T-helper 2 cell (primary cell): ENCODE measurements at places on chromosomes 11 and 22.
A peak's percentile ranks its signal among the peaks of the same experiment; 100 is the strongest.

- no peak for DNase-seq
Measured at GRCh38 chr11:46705070-46705688, 4.3 kb downstream of the ZNF408 start.

DNA sequence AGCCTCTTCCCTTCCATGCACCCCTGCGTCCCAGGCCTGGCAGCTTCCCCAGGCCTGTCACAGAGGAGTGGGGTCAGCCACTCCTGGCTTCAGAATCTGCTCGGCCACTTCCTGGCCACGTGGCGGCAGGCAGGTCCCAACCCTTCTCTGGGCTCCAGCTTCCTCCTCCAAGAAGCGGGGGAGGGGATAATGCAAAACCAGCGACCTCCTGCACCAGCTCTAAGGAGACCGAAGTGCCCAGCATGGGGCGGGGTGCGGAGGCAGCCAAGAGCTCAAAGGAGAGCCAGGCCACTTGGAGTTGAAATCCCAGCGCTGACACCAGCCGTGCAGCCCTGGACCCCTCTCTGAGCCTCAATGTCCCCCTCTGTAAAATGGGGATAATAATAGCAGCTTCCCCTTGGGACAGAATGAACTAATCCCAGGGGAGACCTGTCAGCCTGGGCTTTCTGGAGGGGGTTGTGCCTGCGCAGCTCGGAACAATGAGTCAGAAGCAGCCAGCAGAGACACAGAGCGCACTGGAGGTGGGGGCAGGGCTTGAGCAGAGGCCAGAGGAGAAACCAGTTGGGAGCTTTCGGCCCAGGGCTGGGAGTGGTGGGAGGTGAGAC lies 22.8 kb upstream of the PICK1 start:
- no peak for DNase-seq

DNA sequence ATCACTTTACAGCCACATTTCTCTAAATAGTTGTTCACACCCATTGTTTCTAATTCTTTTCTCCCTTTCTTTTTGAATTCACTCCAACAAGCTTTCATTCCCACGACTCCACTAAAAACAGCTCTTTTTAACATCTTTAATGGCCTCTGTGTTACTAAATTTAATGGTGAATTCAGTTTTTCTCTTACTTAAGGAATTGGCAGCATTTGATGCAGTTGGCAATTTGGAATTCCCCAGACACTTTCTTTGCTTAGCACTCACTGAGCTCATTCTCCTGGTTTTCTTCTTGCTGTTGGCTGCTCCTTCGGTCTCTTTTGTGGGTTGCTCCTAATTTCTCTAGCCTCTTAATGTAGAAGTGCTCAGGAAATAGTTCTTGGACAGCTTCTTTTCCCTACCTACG lies 40.5 kb upstream of the OR9Q1 start:
- no peak for DNase-seq

GRCh38 chr22:36009085-36009484 lies 19.5 kb downstream of the RBFOX2 start:
- peak; percentile 21 for DNase-seq

GRCh38 chr11:74678041-74678440 lies 53.2 kb downstream of the CHRDL2 start:
- no peak for DNase-seq

DNA sequence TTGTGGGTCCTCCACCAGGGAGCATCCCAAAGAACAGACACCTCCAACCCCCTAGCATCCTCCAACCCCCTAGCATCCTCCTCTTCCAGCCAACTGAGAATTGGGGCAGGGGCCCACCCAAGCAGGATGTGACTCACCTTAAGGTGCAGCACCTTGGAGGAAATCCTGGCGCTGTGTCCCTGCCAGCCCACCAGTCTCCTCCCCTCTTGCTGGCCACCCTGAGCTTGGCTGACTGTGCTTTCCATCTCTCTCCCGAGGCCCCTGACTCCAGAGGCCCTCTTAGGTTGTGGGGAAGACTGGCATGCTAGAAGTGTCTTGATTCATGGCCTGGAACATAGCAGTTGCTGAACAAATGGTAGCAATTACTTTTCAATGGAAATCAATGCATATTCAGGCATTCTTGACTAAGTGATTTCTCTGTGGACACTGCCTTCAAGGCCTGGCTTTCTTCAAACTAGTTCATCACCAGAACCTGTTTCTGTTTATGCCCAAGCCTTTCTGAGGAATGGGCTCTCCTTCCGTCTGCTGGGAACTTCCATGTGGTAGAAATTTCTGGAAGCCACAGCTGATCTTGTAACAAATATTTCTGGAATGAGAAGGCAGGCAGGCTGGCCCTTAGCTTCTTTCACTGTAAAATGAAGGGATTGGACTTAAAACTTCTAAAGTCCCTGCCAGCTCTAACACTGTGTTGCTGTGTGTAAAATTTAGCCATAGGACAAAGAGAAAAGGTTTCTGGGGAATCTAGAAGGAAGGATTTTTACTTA lies 60.5 kb downstream of the CEP164 start:
- no peak for DNase-seq

GRCh38 chr11:33847251-33847650 lies 44.6 kb downstream of the LMO2 start:
- DNase-seq: no peak

DNA sequence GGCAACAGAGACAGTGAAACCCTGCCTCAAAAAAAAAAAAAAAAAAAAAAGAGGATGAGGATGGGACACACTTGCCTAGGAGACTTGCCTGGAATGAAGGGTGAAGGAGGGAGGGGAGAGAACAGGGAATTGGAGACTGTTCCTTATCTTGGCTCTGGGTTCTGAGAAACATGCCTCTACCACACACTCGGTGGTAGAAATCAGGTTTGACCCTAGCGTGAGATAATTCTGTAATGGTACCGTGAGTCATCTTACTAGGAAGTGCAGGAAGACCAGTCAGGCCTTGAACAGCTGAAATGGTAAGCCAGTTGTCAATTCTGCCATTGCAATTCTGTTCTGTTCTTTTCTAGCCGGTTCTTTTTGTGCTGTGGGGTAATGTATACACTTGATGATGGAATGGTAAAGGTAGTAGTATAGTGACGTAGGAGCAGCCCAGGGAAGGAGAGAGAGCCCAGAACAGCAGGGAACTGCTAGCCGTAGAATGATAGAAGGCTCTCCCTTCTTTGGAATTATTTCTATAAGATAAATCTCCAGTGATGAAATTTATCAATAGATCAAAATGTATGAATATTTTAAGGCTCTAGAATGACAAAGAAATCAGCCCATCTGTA lies 3.9 kb upstream of the AMBRA1 start:
- no peak for DNase-seq

- no peak for DNase-seq
Measured at GRCh38 chr22:27886843-27887151, 32.3 kb downstream of the PITPNB start.

DNA sequence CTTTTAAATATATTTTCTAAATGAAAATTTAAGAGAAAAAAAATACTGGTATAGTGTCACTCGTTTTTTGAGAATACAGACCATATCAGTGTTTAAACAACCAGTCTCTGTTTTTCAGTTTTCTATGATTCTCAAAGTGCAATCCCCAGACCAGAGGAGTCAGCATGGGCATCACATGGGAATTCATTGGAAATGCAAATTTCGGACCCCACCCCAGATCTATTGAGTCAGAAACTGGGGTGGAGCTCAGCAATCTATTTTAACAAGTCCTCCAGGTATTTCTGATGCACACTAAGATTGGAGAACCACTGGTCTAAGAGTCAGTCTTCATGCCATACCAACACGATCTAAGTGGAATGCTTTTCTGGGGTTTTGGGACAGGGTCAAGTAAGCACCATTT lies 66.1 kb downstream of the FAR1 start:
- DNase-seq: no peak

DNA sequence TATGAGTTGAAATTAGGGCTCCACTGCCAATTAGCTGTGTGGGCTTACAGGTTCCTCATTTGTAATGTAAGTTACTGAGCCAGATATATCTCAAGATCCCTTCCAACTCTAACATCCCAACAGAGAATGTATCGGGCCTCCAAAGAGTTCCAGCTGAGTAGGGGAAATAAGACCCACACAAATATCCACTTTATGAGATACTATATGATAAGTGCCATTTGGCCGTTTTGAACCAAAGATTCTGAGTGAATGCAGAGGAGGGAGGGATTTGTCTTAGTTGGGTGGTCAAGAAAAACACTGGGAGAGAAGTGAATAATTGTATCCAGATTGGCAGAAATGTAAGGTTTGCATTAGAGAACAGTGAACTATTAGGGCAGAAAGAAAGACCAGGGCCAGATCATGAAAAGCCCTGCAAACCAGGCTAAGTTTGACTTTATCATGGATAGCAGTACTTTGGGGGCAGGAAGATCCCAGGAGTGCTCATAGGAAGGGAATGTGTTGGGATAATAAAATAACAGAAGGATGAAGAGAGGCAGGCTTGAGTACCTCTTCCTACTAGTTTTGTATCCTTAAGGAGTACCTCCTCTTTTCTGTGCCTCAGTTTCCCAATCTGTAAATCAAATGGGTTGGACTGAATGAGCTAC lies 63.9 kb downstream of the RPL27A start:
- DNase-seq: no peak

- no peak for DNase-seq
Measured at GRCh38 chr11:117820516-117820915, 4.0 kb downstream of the FXYD2 start.

DNA sequence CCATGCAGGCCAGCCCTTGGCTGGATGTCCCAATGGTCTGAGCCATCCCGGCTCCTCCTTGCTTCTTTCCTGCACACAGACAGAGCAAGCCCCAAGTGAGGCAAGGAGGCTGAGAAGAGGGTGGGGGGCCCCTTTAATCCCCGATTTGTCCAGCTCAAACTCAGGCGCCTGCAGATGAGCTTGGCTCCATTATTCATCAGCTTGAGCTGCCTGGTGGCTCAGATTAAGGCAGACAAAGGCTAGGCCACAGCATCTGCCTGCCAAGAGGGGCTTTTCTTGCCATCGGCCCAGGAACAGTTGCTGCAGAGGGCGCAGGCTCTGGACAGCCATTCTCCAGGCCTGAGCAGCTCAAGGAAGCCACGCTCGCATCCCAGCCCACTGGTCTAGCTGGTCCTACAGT lies 35.4 kb downstream of the LMO1 start:
- DNase-seq: no peak

GRCh38 chr11:104661901-104662300 lies 236.4 kb downstream of the CASP12 start:
- no peak for DNase-seq

DNA sequence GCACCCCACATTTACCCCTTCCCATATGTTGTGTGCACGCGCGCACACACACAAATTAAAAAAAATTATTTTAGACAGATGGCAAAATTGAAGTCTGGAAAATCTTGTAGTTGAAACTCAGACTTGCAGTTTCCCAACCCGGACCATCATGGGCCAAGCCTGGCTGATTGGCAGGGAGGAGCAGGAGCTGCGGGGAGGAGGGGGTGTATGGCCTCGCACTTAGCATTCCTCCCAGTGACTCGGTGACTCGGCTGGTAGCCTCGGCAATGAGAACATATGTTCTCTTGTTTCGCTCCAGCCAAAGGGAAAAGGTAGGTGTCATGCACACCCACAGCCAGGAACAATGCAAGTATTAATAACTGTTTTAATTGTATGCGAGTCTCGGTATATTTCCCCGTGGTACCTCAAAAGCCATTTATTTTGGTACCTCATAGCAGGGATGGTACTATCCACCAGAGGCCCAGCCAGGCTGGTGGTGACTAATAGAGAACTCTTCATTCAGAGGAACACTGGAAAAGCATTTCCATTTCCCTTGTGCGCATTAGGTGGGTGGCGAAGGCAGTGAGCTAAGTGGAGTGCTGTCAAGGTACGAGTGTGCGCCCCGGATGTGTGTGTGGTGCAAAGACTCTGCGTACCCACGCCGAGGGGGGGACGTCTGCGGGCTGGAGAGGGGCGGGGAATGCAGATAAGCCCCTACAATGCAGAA lies 92.5 kb downstream of the DSCAML1 start:
- DNase-seq: no peak

DNA sequence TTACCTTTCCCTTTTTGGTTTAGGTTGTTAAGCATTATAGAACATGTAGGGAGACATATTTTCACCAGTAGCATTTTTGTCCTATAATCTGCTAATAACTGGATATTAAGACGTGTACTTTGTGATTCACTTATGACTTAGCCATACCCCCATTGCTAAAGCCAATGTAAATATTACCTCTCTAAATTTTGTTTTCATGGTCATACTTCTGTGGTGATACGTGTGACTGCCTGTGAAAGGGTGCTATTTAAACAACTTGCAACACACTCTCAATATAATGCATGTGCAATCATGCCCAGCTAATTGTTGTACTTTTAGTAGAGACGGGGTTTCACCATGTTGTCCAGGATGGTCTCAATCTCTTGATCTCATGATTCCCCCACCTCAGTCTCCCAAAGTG lies 36.2 kb upstream of the PAK1 start:
- DNase-seq: no peak

DNA sequence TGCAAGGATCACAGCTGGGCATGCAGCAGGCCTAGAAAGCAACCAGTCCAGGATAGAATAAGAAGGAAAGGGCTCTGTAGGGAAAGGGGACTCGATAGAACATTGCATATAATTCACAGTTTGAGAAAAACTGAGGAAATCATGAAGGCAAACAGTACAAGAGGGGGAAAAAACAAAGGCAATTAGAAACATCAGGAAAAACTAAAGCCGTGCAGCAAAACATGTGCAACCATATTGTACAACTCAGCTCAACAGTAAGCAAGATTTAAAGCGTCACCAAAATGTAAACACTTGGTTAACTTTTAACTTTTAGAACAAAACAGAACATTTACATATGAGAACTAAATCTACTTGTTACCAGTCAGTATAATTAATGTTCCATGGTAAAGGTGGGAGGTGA lies 8.5 kb downstream of the APOL3 start:
- no peak for DNase-seq

- DNase-seq: no peak
Measured at GRCh38 chr11:91133361-91133760, 910.5 kb upstream of the CHORDC1 start.

- DNase-seq: no peak
Measured at GRCh38 chr11:76221365-76221764, 15.1 kb upstream of the WNT11 start.

GRCh38 chr11:64659417-64660144 lies 63.4 kb downstream of the NRXN2 start:
- no peak for DNase-seq

DNA sequence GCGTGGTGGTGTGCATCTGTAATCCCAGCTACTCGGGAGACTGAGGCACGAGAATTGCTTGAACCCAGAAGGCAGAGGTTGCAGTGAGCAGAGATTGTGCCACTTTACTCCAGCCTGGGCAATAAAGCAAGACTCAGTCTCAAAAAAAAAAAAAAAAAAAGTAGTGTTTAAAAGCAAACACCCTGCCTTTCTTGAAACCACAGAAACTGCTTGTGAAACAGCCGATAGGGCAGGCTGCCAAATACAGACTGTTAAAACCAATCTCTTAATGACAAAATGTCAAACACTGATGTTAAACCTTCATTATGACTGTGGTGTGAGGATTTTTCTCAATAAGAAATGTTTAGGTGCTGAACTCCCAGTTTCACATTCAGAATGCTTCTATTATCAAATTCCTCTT lies 27.3 kb downstream of the MARK2 start:
- DNase-seq: peak; percentile 96

- no peak for DNase-seq
Measured at GRCh38 chr11:126008956-126009355, 53.7 kb downstream of the CDON start.
